ENCODE measurements at places on chromosomes 7 and 10.

- no peak for DNase-seq
These were observed 91.1 kb upstream of the PRSS58 start for GRCh38 chr7:142348921-142349405.

DNA sequence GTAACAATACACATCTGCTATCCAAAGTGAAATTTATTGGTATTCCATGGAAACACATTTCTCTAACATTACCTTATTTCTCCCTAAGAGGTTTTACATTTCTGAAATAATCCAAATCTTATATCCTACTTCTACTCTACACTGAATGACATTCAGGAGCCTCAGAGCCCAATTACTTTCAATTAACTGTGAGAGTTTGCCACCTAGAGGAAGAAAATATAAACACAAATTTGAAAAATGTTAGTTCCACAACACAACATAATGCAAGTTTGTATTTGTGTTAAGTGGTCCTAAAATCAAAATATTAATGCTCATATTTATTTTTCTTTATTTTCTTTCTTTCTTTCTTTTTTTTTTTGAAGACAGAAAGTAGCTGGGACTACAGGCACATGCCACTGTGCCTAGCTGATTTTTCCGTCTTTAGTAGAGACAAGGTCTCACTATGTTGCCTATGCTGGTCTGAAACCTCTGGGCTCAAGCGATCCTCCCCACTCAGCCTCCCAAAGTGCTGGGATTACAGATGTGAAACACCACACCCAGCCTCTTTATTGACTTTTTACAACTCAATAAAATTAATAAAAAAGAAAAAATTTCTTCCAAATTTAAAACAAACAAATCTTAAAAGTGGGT lies 46.0 kb downstream of the ATAD1 start:
- no peak for DNase-seq

GRCh38 chr7:2090526-2091520 lies 141.9 kb downstream of the MAD1L1 start:
- no peak for DNase-seq

- DNase-seq, result no peak
These were observed 40.6 kb upstream of the ABCA13 start for GRCh38 chr7:48130658-48131108.

DNA sequence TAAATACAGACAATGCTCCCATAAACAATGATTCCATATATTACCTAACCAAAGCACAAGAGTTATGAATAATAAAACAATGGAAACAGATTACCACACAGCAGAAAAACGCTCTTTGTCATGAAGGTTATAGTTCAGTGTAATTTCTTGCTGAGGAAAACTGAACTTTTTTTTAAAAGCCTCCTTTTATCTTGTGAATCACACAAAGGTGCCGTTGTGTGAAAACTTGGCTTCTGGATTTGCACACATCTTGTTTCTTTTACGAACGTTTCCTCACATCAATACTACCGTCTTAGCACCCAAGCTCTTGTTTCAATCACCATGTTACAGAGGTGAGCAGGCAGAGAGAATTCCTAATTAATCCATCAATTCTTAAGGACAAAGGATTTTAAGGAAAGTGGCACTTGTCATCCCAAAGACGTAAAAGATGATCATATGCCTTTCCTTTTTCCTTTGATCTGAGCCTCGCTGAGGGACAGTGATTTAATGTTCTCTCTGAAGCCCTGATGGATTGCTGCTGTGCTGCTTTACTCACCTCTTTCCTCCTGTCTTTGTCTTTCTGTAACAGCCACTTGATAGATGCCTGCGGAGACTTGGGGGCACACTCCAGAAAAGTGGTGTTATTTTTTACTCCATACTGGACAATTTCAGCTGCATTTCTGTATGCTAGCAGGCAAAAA lies 110.1 kb downstream of the CD36 start:
- DNase-seq, result no peak

GRCh38 chr10:48794074-48794473 lies 109.4 kb downstream of the WDFY4 start:
- no peak for DNase-seq

DNA sequence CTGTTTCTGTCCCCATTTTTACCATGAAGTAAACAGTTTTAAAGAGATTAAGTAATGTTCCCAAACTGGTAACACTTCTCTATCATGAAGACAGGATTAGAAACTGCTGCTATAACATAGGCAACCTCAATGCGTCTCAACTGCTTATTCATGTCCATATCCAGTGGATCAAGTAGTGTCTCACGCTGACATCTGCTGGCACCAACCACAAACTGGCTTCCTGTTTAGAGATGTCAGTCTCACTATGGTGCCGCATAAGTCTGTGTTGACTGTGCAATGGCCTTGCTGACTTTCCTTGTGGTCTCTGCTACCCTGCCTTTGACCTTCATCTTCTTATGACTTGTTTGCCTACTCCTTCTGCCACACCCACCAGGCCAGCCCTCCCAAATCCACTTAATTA lies 369.6 kb upstream of the DPP6 start:
- DNase-seq, result no peak

DNA sequence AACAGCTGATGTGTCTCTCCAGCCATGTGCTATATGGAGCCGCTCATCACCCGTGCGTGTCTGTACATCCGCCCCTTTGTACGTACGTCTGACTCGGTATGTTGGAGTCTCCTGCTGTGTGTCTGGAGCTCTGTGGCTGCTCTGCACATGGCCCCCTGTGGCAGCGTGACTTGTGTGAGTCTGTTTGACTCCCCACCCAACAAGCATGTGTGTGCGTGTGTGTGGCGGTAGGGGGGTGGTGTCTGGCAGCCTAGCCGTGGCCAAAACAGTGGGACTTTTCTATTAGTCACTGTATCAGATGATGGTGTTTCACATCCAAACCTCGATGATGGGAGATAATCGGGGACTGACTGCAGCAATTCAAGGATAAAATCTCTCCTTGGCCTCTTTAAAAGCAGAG lies 94.1 kb downstream of the COL13A1 start:
- no peak for DNase-seq

DNA sequence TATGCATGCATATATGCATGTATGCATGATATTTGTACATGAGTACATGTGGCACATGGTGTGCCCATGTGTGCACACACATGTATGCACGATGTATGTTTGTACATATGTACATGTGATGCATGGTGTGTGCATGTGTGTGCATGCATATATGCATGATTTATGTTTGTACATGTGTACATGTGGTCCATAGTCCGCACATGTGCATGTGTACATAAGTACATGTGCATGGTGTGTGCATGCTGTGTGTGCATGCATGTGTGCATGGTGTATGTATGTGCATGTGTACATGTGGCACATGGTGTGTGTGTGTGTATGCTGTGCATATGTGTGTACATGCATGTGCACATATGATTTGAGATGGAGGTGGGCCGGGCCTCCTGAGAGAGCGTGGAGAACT lies 384.2 kb downstream of the TYW1 start:
- no peak for DNase-seq

- DNase-seq, result no peak
These were observed 18.9 kb downstream of the SGMS1 start for GRCh38 chr10:50604809-50605208.

- no peak for DNase-seq
These were observed 132.5 kb downstream of the RELN start for GRCh38 chr7:103856929-103857328.

GRCh38 chr10:105785721-105786120 lies 1144.6 kb downstream of the SORCS3 start:
- DNase-seq, result no peak

DNA sequence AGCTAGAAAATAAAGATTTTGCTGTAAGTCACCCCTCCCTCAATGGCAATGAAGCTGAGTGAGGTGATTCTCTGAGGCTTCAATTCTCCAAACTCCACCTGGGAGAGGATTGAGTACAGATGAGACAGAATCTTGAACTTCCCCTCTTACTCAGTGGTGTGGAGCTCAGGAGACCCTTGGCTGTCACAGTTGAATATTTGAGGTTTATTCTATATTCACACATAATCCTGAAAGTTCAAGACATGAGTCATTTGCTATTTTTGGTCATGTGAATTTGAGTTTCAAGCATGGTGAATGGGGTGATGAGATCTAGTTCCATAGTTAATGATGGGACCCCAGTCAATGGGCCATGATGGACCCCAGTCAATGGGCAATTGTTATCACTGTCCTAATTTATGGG lies 13.9 kb upstream of the TECTB start:
- DNase-seq, result no peak

DNA sequence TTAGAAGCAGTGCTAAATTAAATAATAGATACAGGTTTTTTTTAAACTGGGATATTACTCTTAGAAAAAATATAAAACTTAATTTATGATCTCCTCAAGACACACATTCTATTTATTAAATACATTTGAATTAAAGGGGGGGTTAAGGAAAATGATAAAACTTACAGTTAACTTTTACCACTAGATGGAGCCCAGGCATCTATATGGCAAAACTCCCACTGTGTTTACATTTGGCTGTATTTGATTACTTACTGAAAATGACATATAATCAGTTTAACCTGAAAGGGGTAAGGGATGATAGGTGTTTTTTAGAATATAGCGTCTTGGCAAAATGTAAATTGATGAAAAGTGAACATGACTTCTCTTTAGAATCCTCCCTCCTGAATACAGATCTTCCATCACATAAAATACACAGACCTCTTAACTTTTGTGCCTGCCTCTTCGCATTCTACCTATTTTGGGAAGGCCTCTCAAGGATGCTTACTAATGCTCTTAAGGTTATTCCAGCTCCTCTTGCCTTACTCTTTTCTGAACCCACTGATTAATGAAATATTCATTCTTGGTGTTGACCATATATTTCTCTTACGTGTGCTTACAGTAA lies 235.7 kb downstream of the AGMO start:
- DNase-seq, result no peak

GRCh38 chr7:134879815-134880475 lies 100.5 kb downstream of the CALD1 start:
- no peak for DNase-seq

- DNase-seq, result no peak
These were observed 171.7 kb downstream of the FAM107B start for GRCh38 chr10:14602807-14603533.

GRCh38 chr7:101547916-101548661 lies 81.0 kb downstream of the MYL10 start:
- DNase-seq, result no peak

- DNase-seq, result no peak
These were observed 107.8 kb downstream of the CYP26A1 start for GRCh38 chr10:93181271-93182048.
